T-cell (primary cell): ENCODE measurements at places on chromosomes 7 and 10.

- no peak overlapping the region for H3K27ac ChIP-seq
- H3K27me3 ChIP-seq, result peaks cover 2% of the 10 kb centered on the region
- no peak for DNase-seq
- no peaks in the 10 kb centered on the region for H3K4me1 ChIP-seq
Measured at GRCh38 chr7:10863476-10863875, 110.2 kb upstream of the PHF14 start.

DNA sequence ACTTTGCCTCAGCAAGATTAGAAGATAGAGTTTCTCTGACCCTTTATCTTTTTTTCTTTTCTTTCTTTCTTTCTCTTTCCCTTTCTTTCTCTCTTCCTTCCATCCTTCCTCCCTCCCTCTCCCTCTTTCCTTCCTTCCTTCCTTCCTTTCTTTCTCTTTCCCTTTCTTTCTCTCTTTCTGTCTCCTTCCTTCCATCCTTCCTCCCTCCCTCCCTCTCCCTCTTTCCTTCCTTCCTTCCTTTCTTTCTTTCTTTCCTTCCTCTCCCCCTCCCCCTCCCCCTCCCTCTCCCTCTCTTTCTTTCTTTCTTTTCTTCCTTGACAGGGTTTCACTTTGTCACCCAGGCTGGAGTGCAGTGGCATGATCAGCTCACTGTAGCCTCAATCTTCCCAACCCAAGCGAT lies 40.2 kb upstream of the LCOR start:
- H3K4me1 ChIP-seq, result no peaks in the 10 kb centered on the region
- no peak for DNase-seq
- no peaks in the 10 kb centered on the region for H3K27me3 ChIP-seq
- no peaks in the 10 kb centered on the region for H3K36me3 ChIP-seq

- no peaks in the 10 kb centered on the region for H3K36me3 ChIP-seq
- H3K27ac ChIP-seq, result no peak overlapping the region
- DNase-seq, result no peak
- peaks cover 15% of the 10 kb centered on the region for H3K4me1 ChIP-seq
- H3K27me3 ChIP-seq, result no peaks in the 10 kb centered on the region
Measured at GRCh38 chr7:134315679-134316538, 821 bp downstream of the SLC35B4 start.

DNA sequence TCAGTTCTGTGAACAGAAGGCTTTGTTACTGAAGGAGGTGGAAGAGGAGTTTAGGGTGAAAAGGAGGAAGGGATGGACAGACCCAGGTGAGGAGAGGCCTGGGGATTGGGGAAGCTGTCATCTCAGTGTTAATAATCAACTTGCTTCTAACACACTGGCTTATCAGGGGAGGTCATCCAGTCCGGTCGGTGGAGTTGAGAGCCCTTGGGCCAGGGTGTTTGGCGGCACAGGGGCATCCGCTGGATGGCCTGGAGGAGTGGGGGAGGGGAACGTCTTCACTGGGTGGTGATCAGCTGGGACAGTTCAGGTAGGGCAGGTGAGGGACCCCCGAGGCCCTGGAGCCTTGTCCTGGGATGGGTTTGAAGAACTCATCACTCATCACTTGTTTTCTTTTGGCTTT lies 33.9 kb downstream of the SHH start:
- no peak overlapping the region for H3K4me3 ChIP-seq
- H3K27me3 ChIP-seq, result no peaks in the 10 kb centered on the region
- H3K27ac ChIP-seq, result no peak overlapping the region
- no peak for DNase-seq
- no peaks in the 10 kb centered on the region for H3K4me1 ChIP-seq

DNA sequence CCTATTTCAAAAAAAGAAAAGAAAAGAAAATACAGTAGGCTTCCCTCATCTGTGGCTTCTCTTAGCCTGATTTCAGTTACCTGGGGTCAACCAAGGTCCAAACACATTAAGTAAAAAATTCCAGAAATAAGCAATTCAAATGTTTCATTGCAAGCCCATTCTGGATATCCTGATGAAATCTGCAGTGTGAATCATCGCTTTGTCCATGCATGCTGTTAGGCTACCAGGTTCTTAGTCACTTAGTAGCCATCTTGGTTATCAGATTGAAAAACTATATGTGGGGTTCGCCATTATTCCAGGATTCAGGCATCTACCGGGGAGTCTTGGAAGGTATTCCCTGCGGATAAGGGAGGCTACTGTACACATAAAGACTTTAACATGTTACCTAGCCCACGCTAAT lies 991 bp upstream of the FAM204A start:
- no peak for DNase-seq
- H3K36me3 ChIP-seq, result peaks cover 1% of the 10 kb centered on the region
- peaks cover 20% of the 10 kb centered on the region for H3K4me1 ChIP-seq
- peak overlapping the region; percentile 73 for H3K27ac ChIP-seq
- H3K4me3 ChIP-seq, result no peak overlapping the region

- no peaks in the 10 kb centered on the region for H3K27me3 ChIP-seq
- no peaks in the 10 kb centered on the region for H3K4me1 ChIP-seq
- no peaks in the 10 kb centered on the region for H3K36me3 ChIP-seq
- no peak overlapping the region for H3K4me3 ChIP-seq
- no peak for DNase-seq
Measured at GRCh38 chr10:78231939-78232338, 198.3 kb downstream of the RPS24 start.

DNA sequence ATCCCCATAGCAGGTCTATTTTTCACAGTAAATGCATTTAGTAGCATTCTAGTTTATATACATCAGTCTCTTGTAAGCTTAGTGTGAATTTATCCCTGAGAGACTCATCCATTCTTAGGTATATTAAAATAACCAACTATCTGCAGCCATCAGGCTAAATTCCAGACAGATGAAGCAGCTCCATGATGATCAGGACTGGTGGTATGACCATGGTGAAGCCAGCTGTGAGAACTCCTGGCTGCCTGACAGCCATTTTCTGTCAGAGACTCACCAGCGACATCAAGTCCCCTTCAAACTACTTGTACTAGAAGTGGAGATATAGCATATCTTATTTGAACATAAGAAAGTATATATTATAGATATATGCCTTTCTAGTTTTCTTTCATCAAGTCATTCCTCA lies 70.3 kb upstream of the GSDME start:
- H3K27me3 ChIP-seq, result no peaks in the 10 kb centered on the region
- H3K27ac ChIP-seq, result peak overlapping the region; percentile 49
- no peak for DNase-seq
- H3K4me3 ChIP-seq, result no peak overlapping the region
- peaks cover 20% of the 10 kb centered on the region for H3K36me3 ChIP-seq
